ENCODE measurements at places on chromosomes 13 and 19.
A peak's percentile ranks its signal among the peaks of the same experiment; 100 is the strongest.

GRCh38 chr19:3061182-3062161, 823 bp downstream of the TLE5 start:
- DNase-seq, result peak; percentile 79

- no peak for DNase-seq
These were observed 28.1 kb upstream of the CLDN10 start for GRCh38 chr13:95524264-95524901.

DNA sequence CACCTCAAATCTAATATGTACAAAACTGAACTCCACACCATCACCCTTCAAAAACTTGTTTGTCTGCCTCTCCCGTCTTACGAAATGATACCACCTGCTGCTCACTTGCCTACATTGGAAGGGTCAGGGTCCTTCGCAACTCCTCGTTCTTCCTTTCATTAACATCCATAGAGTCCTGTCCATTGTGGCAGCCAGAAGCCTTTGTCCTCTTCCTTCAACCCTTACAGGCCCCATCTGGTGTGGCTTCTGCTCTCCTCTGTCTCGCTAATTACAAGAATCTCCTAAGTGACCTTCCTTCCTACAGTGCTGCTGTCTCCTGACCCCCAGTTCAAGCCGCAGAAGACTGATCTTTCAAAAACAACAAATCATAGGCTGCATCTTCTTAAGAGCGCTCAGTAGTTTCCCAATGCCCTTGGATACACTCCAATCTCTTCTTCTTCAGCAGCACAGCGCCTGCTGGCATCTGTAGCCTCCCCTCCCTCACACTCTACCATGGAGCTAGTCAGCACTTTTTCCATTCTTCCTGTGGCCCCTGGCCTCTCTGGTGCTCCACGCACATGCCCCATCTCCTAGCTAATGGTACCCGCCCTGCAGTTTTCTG, 382.7 kb downstream of the LIG4 start:
- DNase-seq, result no peak

DNA sequence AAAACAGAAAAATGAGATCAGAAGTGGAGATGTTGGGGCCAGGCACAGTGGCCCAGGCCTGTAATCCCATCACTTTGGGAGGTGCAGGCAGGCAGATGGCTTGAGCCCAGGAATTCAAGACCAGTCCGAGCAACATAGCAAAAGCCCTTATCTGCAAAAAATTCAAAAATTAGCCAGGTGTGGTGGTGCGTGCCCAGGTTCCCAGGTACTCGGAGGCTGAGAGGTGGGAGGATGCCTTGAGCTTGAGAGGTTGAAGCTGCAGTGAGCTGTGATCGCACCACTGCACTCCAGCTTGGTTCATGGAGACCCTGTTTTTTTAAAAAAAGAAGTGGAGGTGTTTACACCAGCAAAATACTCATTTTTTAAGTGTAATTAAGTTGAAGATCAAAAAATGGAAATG, 6.6 kb upstream of the ZFP36 start:
- DNase-seq, result no peak

- no peak for DNase-seq
These were observed 64.8 kb downstream of the PEPD start for GRCh38 chr19:33456845-33457220.

DNA sequence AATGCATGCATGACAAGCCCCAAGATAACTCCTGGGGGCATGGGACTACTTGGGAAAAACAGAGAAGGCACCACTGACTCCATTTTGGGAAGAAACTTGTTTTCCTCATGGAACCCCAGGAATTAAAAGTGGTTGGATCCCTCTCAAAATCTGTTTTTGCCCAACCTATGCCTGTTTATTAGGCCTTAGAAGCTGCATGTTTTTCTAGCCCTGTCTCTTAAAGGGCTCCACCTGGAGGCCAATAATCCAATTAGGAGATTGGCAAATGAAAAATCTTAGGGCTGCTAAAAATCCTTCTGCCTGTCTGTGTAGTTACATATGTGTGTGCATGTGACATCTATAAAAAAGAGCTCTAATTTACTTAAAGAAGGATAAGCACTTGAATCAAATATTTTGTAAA, 26.9 kb downstream of the MED4 start:
- no peak for DNase-seq

DNA sequence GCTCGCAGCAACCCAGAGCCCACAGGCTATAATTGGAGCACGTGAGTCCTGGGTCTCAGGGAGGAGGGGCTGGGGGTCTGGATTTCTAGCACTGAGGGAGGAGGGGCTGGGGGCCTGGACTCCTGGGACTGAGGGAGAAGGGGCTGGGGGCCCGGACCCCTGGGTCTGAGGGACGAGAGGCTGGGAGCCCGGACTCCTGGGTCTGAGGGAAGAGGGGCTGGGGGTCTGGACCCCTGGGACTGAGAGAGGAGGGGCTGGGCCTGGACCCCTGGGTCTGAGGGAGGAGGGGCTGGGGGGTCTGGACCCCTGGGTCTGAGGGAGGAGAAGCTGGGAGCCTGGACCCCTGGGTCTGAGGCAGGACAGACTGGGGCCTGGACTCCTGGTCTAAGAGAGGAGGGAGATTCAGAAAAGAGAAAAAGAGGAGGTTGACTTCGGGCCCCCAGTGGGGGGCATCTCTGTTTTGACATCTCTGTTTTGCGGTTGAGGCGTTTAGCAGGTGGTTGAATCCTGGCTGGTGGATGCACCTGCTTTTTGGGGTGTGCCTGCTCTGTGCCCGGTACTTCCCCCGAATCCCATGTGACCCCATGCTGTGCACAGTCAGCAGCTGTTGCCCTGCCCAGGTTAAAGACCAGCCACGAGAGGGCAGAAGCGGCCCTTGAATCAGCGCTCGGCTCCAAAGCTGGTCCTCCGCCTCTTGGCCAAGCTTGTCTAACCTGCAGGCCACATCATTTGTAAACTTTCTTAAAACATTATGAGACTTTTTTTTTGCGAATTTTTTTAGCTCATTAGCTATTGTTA, 10.5 kb downstream of the PVR start:
- DNase-seq, result peak; percentile 72

GRCh38 chr19:44692379-44692721, 6.6 kb upstream of the CEACAM16 start:
- DNase-seq, result no peak

DNA sequence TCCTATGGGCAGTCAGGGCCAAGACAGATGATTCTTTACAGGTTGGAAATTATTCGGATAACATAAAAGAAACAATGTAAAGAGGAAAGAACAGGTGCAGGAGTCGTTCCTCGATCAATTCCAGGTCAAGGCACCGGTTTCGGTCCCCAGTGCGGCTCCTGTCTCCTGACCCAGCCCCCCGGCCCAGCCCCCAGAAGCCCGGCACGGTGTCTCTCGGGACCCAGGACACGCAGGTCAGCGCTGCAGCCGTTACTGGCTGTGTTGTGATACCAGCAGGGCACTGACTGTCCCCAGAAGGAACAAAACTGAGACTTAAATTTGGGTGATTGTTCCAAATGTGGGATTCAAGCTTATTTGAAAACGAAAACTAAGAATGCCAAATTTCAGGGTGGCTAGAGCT, 8.5 kb downstream of the RASA3 start:
- no peak for DNase-seq

DNA sequence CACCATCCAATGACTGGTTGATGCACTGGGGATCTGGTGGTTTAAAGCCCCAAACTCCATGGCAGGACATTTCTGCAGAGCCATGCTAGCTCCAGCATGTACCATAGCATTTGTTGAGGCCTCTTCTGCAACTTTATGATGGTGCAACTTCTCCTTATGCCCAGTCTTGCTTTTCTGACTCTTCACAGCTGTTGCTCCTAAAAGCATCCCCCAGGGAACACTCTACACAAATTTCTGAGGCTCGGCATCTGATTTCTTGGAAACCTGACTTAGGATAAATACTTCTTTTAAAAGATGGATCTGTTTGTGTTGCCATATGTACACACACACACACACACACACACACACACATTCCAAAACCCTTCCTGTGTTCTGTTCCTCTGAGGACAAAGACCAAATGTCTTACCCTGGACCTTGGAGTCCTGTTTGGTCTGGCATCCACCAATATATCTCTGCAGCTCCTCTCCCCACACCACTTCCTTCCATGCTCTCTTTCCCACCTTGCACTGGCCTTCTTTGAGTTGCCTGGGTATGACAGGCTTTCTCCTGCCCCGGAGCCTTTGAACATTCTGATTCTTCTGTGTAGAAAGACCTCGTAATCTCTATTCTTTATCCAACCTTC, 388.5 kb upstream of the ZNF507 start:
- no peak for DNase-seq

- no peak for DNase-seq
These were observed 9.1 kb downstream of the NFIC start for GRCh38 chr19:3375221-3376090.

DNA sequence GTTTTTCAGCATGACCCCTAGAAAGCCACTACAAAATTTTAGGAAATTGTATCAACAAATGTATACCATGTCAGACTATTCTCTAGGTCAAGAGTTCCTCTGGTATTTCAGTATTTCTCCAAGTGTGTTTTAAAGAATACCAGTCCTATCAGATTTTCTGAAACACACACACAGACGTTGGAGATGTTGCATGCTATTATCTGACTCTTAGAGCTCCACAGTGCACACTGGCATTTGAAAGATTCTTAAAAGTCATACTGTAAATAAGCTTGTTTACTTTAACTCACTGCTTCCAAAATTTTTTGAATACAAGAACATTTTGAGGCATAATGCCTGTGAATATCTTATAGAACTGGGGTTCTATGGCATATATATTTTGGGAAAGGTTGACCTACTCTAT, 33.8 kb upstream of the VWA8 start:
- no peak for DNase-seq

GRCh38 chr13:108877300-108877699, 247.9 kb downstream of the MYO16 start:
- no peak for DNase-seq

DNA sequence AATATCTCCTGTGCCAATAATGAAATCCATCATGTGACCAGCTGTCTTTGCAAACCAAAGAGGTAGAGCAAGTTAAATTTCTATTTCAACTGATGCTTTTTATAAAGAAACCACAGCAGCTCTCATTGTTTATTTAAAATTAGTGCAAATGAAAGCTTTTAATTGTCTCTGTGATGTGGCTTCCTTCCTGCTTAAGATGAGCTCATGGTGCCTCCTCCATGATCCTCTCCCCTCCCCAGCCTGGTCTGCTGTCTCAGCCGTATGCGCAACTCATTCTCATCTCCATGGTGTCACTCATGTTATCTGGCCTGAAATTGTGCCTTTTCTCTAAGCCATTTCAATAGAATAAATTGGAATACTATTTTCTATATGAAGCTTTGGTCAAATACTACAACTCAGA, 270.6 kb downstream of the FGF14 start:
- no peak for DNase-seq

DNA sequence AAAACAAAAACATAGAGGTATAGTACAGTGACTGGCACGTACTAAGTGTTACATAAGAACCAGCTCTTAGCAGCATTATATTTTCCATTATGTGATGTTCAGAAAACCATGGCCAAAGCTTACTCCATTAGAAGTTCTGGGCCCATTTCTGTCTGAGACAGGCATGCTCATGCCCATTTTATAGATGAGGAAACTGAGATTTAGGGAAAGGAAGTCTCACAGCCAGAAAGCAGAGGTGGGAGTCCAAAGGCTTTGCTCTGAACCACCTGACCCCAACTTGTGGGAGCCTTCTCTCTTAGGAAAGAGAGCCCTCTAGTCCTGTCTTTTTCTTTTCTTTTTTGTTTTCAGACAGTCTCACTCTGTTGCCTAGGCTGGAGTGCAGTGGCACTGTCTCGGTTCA, 2.3 kb downstream of the AP2S1 start:
- DNase-seq, result no peak

DNA sequence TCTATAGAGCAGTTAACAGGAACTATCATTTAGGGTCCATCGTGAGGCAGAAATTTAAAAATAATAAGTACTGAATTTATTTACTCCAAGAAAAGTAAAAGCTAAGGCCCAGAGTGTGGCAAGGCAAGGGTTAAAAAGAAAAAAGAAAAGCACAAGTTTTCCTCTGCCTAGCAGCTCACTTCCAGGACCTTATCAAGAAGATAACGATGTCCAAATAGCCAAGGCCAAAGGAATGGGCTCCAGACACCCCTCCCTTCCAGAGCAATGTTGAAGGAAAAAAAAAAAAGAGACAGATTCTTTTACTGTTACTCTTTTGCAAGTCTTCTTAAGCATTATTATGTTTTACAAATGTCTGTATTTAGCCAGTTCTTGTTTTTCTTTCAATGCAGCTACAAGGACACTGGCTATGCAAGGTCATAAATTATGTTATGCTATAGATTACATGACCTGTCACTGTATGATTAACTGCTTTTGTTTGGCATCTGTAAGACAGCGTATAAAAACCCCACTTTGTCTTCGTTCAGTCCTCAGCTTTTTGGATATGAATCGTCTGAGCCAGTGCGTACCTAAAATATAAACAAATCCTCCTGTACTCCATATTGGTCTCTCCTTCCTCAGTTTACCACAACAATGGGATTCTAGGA, 2.9 kb upstream of the ZNF700 start:
- no peak for DNase-seq

- DNase-seq, result no peak
These were observed 125.1 kb downstream of the RAP2A start for GRCh38 chr13:97559030-97559429.

DNA sequence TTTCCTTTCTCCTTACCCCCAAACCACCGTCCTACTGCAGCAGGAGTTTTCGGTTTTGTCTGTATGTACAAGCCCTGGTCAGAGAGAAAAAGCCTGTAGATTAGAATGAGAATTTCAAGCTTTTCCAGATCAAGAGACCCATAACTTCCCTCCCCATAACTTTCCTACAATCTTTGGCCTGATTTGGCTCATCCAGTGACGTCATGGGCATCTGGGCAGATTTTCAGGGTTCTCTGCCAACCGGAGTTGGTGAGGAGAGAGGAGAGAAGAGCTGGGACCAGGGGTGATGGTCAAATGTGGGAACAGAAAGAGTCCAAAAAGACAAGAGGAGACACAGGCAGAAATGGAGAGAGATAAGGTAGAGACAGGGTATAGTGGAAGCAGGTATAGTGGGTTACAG, 10.5 kb downstream of the IZUMO2 start:
- DNase-seq, result no peak

All from CD8-positive, alpha-beta T cell (primary cell).